ENCODE measurements at places on chromosomes 2 and 18.

GRCh38 chr18:49731421-49731841 is 81.9 kb downstream of the ACAA2 start:
- DNase-seq, result no peak

GRCh38 chr2:235896061-235896460 is 272.1 kb downstream of the GBX2 start:
- no peak for DNase-seq

GRCh38 chr2:47072018-47072691 is 83.0 kb downstream of the STPG4 start:
- DNase-seq, result peak; percentile 70

DNA sequence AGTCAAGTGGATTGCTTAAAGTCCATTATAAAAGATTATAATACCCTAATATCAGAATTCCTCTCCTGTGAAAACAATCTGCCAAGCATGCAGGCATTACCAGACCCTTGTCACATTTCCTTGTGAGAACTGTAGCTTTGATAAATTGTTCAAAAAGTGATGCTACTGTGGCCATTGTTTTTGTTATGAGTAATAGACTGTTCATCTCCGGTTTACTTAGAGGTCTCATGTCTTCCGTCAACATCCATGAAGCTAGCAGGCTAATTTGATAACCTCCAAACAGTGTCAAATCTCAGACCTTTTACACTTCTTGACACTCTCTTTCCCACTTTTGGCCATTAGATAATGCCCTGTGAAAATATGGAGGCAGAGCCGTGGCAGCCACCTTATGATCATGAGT is 342.7 kb downstream of the CPS1 start:
- no peak for DNase-seq

- DNase-seq, result no peak
Observed at GRCh38 chr2:85771486-85771885, 17.7 kb downstream of the ATOH8 start.

DNA sequence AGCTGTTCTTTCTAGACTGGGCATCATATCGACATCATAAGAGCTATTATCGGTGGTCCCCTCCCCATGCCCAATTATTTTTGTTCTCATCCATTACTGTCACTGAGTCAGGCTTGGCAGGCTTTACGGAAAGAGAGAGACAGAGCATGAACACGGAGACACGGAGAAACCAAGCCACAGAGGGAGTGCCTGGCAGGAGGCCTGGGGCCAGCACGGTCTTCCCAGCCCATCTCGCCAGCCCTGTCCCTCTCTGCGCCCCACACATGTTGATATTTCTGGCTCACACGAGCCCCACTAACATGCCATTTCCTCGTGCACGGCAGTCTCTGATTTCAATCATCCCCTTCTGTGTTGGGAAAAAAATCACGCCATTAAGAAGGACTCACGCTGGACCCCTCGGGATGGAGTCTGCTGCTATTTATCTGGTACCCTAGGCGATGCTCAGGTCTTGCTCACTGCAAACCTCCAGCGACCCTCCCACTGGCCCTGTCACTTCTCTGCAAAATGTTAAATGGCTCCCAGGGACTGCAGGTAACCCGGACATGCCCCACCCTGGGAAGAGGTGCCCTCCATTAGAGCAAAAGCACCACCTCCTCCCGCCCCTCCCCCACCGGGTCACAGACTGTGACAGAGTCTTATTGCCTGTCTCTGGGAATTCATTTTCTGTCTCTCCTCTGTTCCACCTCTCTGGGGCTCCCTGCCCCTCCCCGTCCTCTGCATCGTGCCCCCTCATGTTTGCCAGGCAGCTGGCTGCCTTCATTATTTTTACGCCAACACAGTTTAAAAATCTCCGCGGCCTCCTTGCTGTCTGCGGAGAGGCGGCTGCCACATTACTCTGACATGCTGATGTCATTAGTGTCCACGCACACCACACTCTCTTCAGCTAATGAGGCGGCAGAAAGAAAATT is 40.1 kb upstream of the GBX2 start:
- DNase-seq, result no peak

GRCh38 chr2:45904267-45904945 is 252.9 kb downstream of the PRKCE start:
- DNase-seq, result peak; percentile 11

- no peak for DNase-seq
Observed at GRCh38 chr18:62683935-62684334, 31.4 kb upstream of the PHLPP1 start.

DNA sequence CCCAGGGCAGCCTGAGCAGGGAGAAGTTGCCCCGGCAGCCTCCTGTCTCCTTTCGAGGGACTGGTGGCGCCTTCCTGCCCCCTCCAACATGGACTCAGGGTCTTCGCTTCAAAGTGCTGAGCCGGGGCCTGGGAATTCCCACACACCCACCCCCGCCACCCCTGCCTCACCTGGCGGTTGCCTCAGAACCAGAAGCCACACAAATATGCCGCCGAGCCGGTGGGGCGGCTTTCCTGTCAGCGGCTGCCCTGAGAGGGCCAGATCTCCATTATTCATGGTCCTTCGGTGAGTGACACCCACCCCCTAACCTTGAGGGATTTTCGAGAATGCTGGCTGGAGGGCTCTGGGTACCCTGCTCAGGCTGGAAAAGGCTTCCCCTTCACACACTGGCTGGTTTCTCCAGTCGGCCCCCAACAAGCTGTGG is 71.7 kb downstream of the SMAD7 start:
- no peak for DNase-seq

DNA sequence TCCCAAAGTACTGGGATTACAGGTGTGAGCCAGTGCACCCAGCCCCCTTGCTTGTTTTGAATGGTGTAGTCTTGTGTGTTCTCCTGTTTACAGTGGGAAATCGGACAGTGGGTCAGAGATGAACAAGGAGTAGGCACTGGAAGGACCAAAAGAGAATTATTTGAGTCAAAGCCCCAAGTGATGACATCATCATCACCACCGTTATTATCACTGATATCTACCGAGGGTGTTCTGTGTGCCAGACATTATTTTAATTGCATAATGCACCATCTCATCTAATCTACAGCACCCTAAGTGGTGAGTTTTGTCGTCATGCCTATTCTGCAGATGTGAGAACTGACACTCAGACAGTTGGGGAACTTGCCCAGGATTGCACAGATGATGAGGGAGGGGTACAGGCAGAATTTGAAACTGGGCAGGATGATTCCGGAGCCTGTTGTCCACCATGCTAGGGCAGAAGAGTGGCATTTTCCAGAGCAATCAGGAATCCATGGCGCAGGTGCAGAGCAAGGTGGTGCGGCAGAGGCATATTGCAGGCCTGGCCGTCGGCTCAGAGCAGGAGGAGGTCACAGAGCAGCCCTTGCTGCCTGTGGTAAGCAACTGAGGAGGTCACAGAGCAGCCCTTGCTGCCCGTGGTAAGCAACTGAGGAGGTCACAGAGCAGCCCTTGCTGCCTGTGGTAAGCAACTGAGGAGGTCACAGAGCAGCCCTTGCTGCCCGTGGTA is 137.0 kb upstream of the HDAC4 start:
- DNase-seq, result no peak

DNA sequence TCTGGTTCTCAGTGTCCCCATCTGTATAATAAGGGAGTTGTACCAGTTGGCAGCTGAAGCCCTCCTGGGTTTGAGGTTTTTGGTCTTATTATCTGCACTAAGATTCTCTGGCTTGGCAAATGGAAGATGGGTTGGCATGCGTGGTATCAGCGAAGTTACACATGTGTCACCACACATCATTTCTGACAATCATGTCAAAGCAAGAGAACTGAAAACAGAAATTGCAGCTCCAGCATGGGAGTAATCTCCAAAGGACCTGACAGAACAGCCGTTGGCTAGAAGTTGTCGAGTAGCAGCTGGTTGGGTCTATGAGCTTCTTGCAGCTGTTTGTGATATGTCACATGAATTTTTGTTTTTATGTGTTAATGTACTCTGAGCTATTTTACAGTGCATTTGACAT is 317.4 kb downstream of the SLC4A3 start:
- no peak for DNase-seq

- DNase-seq, result peak; percentile 43
Observed at GRCh38 chr2:43269074-43269572, 42.7 kb upstream of the ZFP36L2 start.

- no peak for DNase-seq
Observed at GRCh38 chr2:100527440-100528015, 35.3 kb upstream of the PDCL3 start.

GRCh38 chr2:3266925-3267867 is 110.4 kb downstream of the EIPR1 start:
- no peak for DNase-seq

DNA sequence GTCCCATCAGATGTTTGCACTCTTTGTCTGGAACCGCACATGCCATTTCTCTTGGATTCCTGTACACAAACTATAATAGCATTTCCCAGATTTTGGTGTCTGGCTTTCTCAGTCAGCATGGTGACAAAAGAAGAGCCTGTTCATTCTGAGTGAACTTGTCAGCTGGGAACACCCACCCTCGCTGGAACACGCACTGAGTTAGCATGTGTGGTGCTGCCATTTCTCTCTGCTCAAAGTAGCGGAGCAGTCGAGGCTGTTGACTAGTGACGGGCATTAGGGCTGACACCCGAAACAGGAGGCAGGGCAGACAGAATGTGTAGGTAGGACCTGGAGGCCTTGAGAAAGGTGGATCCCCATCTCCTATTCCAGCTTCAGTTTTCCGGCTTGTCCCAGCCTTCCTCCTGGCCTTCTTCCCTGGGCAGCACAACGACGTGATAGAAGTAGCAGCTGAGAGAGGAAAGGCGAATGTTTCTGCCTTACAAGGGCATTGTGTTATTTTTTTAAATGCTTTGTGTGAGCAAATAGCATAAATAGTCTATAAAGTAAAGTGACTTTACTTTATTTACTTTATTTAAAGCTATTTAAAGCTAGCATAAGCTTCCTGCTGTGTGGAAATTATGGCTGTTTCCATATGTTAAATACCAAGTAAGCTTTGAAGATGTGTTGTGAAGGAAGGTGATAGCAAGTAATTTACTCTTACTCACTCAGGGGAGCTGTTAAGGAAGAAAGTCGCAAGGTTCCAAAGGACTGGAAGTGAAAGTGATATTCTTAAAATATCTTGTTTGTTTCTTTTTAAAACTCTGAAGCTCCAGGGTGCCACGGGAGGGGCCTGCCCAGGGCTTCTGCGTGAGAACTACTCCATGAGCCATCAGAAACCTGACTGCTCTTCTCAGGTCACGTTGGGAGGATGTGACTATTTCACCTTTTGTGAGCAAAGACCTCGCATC is 272.6 kb downstream of the NEDD4L start:
- DNase-seq, result no peak

DNA sequence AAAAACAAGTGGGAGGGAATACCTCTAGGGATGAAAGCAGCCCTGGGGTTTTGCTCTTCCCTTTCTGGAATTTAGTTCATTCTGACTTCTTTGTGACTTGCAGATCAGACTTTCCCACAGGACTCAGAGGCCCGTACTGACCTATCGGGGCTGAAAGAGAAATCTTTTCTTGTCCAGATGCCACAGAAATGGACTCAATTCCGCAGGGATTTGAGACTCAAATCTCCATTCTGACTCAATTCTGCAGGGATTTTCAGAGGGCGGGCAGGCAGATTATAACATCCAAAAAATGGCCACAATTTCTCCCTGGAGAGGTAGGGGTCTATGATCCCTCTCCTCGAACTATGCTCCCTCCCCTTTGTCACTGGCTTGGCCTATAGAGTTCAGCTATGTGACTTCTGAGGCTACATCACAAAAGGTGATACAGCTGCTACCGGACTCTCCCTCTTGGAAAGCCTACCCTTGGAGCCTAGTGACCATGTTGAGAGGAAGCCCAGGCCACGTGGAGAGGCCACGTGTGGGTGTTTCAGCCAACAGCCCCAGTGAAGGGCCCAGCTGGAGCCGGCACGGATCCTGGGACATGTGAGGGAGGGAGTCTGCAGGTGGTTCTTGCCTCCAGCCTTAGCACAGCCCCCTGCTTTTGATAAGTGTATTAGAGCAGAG is 4.8 kb upstream of the EFHD1 start:
- DNase-seq, result peak; percentile 47

DNA sequence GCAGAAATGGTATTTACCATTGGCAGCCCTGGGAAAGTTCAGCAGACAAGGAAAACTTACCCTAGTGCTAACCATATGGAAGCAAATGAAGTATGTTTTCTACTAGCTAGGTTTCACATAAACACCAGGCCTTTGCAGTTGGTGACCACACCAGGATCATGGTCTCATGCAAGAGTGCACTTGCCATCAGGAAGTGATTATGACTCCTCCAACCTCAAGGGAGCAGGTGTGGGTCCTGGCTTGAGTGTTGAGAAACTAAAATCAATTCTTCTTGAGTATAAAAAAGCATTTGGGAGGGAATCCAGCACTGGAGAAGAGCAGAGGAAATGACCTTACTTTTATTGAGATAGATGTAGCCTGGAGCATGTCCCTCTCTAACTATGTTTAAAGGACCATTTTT is 56.8 kb upstream of the SPAG16 start:
- DNase-seq, result no peak

All from neural progenitor cell (in vitro differentiated cells).